ENCODE measurements at places on chromosomes 5 and 9.
A peak's percentile ranks its signal among the peaks of the same experiment; 100 is the strongest.

- no peak for DNase-seq
Observed at GRCh38 chr5:107933326-107933725, 262.6 kb upstream of the EFNA5 start.

GRCh38 chr5:14420101-14420811 is 161.3 kb upstream of the OTULINL start:
- DNase-seq: peak; percentile 52

DNA sequence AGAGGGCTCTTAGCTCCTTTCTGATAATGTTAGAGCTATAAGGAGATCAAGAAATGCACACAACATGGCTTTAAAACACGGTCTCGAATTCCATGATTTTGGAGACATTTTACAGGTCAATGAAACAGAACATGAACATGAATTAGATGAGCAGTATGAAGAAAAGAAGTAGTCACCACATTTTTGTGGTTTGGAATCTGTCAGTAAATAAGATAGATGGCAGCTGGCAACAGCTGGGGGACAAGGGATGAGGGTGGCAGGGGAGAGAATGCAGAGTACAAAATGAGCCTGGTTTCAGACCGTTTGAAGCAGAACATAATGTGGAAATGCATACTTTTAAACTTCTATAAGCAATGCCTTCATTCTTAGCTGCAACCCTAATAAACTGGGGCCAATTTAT is 107.1 kb downstream of the OXCT1 start:
- DNase-seq: peak; percentile 66

DNA sequence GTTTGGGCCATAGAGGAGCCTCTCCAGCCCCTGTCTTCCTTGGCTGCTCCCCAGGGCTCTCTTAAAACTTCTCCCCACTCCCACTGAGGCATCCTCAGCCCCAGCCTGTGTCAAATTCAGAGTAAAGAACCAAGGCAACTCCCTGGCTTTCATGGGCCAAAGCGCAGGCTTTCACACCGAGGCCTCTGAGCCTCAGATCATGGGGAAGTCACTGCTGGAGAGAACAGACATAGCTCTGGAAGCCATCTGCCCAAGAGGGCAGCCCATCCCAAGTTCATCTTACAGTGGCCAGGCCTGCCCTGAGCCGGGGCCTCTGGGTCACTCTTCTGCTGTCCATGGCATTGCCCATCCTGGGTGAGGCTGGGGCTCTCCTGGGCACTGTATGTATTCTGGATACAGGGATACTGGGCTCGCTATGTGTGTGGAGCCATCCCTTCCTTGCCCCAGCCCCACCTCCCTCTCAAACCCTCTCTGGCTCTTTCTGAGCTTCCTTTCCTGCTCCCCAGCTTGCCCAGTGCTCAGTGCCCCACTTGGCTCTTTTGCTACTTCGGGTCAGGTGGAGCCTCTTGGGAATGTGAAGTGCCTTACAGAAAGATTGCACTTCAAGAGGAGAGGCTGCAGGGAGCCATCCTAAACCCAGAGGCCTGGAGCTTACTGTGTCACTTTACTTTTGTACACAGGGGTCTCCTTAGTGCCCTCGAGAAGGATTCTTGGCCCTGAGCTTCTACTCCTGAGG is 33.0 kb downstream of the TGFBI start:
- no peak for DNase-seq

DNA sequence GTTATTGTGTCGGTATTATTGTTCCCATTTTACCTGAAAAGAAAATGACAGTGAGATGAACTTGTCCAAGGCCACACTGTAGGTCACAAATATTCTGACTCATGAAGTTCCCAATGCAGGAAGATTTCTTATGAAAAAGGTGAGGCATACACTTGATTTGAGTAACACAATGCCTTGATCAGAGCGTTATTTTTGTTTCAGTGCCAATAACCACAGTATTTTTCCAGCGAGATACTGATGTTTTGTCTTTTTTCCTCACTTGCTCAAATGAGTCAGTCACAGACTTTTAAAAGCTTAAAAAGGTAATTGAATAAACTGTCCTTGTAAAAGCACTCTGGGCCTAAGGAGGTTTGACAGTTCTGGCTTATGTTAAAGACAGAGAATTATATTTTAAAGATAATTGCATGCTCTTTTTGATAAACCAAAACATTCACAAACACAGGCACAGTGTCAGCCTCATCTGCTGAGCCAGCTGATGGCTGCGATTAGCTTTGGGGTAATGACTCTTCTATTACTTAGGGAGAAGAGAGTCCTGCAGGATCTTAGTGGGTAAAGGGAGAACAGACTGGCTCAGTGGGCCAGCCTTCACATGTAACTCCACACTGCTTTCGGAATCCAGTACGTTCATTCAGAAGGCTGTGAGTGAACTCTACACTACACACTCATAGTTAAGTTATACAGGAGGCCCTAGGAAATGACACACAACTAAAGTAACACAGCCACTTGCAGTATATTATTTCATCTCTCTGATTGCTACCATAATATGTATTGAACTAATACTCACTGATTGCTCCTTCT is 165.5 kb upstream of the CD180 start:
- peak; percentile 52 for DNase-seq

DNA sequence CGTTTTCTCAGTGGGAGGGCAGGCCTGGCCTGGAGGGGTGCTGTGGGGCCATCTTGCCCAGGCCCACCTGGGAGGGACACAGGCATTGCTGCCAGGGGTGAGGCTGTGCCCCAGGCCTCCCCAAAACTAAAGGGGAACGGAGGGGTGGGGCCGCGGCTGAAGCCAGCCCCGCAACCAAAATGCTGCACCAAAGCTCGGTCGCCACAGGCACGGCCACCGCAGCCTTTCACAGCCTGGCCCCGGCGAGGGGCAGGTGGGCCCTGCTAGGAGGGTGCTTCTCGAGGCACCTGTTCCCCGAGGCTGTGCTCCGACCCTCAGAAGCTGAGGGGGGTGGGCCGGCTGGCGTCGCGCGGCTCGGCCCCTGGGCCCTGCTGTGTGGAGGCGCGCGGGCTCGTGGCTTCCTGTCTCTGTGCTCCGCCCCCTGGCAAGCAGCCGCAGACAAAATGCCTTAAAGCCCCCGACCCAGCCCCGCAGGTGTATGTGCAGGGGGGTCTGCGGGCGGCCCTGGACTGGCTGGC is 57.6 kb downstream of the JAK2 start:
- no peak for DNase-seq

DNA sequence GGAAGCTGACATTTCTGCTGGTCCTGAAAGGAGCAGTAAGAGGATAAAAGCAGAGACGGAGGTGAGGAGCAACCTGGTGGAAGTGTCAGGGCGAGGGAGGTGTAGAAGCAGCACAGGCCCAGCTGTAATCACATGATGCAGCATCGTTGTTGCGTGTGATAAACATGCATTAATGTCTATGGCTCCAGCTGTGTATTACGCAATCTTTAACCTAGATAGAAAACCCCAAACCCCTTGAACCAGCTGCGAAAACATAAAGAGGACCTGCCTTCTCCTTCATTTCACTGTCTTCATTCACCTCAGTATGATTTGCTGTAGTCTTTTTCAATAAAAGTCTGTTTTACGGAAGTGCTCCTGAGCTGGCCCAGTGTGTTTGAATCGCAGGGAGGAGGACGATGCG is 162.9 kb downstream of the NTRK2 start:
- no peak for DNase-seq

DNA sequence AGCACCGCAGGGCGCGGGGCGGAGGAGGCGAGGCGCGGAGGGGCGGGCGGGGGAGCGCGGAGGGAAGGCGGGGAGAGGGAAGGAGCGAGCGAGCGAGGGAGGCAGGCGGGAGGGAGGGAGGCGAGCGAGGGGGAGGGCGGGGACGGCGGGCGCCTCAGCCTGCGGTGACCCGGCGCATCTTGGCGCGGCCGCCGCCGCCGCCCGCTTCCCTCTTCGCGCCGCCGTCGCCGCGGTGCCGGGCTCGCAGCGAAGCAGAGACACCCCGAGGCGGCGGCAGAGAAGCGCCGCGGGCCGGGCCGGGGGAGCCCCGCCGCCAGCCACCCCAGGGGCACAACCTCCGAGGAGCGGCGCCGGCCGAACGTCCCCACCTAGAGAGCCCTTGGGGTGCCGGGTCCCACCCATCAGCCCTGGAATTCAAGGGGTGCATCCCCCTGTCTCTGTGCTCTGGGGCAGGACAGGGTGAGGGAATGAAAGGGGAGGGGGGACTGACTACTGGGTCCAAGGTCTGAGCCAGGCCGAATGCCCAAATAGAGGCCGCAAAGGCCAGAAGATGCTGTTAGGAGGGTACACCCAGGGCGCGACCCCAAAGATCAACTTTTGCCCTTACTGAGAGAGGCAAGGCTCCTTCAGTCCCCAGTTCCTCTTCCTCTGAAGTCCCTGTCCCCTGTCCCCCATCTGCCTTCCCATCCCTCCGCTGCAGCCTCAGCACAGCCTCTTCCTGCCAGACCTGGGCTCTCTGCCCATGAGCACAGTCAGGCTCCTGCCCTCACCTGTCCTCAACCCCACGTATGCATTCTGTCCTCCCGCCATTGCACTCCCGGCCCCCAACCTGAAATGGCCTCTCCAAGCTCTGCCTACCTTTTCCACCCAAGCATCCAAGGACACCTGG is at the start of gene ADAMTS2:
Gene ADAMTS2 (minus strand): TSS at position 29 of the 889 bp plus-strand sequence. CDS start 133 bp downstream, outside the sequence.
- DNase-seq: no peak

GRCh38 chr5:95035891-95036685 is 248.8 kb downstream of the MCTP1 start:
- peak; percentile 29 for DNase-seq

DNA sequence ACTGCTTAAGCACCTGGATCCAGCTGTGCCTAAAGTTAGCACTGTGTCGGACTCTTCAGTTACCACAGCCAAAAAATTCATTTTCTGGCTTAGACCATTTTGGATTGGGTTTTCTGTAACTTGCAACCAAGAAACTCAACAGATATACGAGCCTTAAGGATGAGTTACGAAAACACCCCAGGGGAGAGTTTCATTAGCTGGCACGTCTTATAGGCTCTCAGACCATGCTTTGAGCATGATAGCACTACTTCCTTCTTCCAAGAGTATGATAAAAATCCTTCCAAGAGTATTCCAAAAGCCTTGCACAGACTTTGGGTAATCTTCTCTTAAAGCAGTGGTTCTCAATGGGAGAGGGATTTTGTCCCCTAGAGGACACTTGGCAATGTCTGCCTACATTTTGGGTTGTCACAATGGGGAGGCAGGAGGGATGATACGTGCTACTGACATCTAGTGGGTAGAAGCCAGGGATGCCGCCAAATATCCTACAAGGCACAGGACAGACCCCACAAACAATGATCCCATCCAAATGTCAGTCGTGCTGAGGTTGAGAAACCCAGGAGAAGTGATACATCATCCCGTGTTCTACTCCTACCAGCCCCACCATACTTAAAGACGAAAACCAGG is 64.8 kb downstream of the SMIM23 start:
- DNase-seq: peak; percentile 38

DNA sequence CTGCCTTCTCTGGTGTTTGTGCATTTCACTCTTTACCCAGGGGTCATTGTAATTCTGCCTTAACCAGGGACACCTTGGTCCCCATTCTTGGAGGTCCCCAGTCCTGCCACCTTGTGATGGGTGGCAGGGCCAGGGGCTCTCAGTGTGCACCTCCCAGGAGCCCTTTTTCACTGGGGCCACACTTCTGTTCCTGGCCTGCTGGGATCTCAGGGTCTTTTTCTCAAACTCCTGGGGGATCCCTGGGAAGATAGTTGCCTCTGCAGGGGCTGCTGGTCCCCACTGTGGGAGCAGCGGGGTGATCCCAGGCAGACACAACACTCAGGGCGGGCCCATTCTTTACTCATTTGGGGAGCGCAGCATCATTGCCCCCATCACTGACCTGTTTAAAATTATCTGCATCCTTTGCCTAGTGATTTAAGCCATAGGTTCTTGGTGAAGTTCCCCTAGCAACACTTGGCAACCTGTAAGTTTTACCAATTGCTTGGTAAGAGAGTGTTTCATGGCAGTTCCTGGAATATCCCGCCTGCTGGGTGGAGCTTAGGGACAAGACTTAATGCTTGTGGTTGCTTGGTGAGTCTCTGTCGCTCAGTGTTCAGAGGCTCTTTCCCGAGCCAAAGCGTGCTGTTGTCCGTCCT is 15.7 kb downstream of the PHF2 start:
- DNase-seq: no peak

GRCh38 chr9:88661759-88662158 is 126.8 kb downstream of the NXNL2 start:
- no peak for DNase-seq

- peak; percentile 98 for DNase-seq
Observed at GRCh38 chr5:132215329-132215728, 12.3 kb downstream of the P4HA2 start.

- no peak for DNase-seq
Observed at GRCh38 chr5:110209401-110209800, 517.1 kb downstream of the TMEM232 start.

- DNase-seq: no peak
Observed at GRCh38 chr5:44199408-44199807, 189.8 kb downstream of the FGF10 start.

DNA sequence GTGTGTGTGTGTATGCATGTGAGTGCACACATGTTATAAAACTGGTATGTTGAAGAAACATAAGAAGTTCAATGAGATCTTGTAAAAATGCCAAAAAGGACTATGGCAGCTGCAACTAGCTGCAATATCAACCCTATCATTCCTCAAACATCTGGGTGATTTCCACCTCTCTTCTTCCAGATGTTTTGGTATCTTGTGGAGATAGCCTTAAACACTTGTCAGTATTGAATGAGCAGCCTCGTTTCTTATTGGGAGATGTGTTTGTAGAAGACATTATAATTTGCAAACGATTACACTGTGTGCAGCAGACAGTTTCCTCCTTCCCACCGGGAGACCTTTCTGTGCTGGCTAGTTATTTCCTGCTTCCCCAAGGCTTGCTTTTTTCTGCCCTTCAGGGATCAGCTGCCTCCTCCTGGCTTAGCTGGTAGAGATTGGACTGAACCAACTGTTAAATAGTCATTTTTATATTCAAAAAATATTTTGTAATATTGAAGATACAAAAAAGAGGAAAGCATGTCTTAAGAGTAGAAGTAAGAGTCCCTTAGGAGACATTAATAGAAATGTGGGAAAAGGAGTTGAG is 168.4 kb upstream of the MPDZ start:
- no peak for DNase-seq

DNA sequence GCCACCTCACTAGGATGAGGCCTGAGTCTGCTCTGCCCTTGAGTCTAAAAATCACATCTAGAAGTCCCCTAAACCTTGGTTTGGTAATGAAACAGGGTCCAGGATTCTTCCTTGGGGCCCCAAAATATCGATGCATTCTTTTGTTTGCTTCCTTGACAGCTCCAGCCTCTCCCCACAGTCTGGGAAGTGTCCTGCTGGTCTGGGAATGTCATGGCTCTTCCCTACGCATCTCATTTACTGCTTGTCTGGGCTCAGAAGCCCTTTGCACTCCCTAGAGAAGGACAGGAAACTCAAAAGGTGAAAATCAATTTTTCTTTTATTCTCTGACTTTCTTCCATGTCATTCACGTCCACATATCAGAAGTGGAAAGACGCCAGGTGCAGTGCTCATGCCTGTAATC is 115.8 kb downstream of the DRD1 start:
- DNase-seq: no peak
